EL (cell line): ENCODE measurements at places on chromosomes 2 and 18.

- no peak for DNase-seq
Measured at GRCh38 chr18:43916984-43917383, 639.7 kb upstream of the SYT4 start.

GRCh38 chr2:15672961-15673918, 81.6 kb downstream of the DDX1 start:
- DNase-seq = no peak

- DNase-seq = no peak
Measured at GRCh38 chr2:186197955-186198354, 288.1 kb upstream of the ZC3H15 start.

DNA sequence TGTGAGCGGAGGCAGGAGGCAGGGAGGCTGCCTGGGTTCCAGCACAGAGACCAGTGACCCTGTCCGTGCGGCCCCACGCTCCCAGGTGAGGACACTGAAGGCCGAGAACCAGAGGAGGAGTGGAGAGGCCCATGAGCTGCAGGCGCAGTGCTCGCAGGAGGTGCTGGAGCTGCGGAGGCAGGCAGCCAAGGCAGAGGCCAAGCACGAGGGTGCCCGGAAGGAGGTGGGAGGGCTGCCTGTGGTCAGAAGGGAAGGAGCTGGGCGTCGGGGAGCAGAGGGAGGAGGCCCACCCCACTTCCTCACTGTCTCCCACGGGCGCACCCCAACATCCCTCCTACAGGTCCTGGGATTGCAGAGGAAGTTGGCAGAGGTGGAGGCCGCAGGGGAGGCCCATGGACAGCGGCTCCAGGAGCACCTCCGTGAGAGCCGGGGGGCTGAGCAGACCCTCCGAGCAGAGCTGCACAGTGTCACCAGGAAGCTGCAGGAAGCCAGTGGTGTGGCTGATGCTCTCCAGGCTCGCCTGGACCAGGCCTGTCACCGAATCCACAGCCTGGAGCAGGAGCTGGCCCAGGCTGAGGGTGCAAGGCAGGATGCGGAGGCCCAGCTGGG, 33.0 kb upstream of the SNED1 start:
- DNase-seq = no peak
